ENCODE measurements at places on chromosomes 16 and 17.

DNA sequence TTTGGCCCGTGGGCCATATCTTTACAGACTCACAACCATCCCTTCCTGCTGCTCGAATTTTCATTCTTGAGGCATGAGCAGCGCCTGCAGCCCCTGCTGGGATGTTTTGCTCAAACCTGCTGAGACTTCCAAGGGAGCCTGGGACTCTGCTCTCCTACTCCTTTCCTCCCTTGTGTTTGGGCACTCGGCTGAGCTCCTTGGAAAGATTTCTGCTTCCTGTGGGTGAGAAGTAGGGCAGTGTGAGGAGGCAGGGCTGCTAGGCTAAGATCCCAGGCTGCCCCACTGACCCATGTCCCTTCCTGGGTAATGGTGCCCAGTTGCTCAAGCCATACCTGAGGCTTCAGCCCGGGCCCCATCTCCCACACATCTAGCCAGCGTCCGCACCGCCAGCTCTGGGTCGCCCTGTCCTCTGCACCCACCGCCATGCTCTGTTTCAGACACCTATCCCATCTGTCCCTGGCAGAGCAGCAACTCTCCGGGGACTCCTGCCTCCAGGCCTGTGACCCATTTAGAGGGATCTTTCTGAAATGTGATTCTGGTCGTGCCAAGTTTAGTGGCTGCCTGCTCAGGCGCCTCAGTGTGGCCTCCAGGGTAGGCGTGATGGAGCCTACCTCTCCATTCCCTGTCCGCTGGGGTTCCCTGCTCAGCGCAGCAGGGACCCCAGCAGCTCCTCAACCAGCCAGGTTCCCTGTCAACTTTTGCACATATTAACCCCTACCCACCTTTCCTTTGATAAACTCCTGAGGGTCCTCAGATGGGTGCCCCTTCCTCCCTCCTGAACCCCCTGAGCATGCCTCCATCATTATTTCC, 190.1 kb downstream of the CCDC182 start:
- no peak for DNase-seq

GRCh38 chr16:31869511-31870201, 4.0 kb upstream of the ZNF267 start:
- DNase-seq: peak; percentile 56

- DNase-seq: no peak
Measured at GRCh38 chr16:48434653-48435317, 49.6 kb upstream of the SIAH1 start.

GRCh38 chr17:79530361-79531105, 80.3 kb downstream of the RBFOX3 start:
- DNase-seq: no peak

GRCh38 chr17:49979748-49980479, 10.9 kb downstream of the DLX4 start:
- DNase-seq: no peak

Data from stimulated activated CD4-positive, alpha-beta T cell treated with anti-CD3 and anti-CD28 coated beads, Interleukin-4, amount 100 ng/mL, for 1 hour (primary cell).